ENCODE measurements at places on chromosomes 1 and 21. TPM values are rescaled to one million over a fixed set of nuclear protein-coding genes. Genes with fewer than 3 reads are reported as not detected.

DNA sequence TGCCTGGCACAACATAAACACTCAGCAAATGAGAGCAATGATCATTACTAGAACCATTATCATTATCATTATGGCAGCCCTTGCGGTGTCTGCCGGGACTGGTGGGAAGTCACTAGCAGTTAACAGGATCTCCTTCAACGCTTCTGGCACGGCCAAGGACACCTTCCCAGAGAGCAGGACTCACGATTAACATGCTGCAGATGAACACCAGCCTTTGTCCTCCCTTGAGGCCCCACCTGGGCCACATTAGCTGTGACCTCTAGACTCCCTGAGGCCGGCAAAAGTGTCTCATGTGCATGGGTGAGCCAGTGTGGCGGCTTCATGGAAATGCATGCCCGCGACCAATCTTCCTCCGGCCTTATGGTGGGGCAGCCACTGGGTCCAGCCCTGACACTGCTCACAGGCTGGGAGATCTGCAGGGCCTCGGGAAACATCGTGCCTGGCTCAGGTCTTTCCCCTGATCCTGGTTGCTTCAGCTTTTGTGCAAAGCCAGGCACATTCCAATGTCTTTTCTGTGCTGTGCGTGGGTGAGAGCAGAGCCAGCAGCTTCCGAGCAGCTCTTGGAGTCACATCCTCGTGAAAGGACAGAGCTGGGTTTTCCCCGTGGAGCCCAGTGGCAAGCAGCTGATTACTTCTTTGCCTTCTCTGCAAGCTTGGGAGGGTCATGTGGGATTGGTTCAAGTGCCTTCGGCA, 107.3 kb downstream of the HMGB4 start:
- H3K4me3 ChIP-seq: no peak overlapping the region
- H3K4me1 ChIP-seq: no peaks in the 10 kb centered on the region
- H3K27me3 ChIP-seq: no peaks in the 10 kb centered on the region

DNA sequence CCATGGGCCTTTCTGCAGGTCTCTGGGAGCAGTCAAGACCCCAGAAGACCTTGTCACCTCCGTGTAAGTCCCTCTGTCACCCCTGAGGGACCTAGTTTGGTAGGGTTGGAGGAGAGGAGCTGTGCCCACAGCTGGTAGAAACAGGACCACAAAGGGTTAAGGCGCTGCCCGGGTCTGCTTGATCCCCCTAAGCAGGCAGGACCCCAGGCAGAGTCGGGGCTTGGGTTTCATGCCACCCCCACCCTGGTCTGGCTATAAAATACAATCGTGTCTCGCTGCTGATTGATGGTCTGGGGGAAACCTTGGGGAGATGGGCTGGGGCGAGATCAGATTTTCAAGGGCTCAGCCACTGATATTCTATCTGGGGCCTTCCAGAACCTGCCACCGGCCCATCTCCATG, 50.9 kb downstream of the TAS1R2 start:
- DNase-seq: no peak
- H3K36me3 ChIP-seq: no peaks in the 10 kb centered on the region
- H3K4me1 ChIP-seq: peaks cover 3% of the 10 kb centered on the region
- H3K4me3 ChIP-seq: no peak overlapping the region
- no peaks in the 10 kb centered on the region for H3K27me3 ChIP-seq

DNA sequence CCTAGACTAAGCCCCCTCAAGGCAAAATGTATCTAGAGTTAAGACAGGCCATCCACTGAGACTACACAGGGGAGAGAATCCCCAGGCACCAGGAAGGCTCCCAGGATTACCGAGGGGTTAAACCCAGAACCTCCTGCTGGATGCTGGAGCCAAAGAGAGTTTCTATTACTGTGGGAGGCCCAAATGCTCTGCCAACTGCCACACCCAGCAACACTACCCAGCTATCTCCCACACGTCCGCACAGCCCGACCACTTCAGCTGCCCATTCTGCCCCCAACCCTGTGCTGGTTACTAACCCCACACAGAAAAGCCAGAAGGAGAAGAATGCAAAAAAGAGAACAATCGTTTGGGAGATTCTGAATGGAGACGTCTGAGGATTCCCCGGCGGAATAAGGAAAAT, 63.6 kb downstream of the CD46 start:
- peaks cover 72% of the 10 kb centered on the region for H3K36me3 ChIP-seq
- peak overlapping the region; percentile 100 for H3K27ac ChIP-seq
- peak; percentile 14 for DNase-seq
- peak overlapping the region; percentile 53 for H3K4me3 ChIP-seq
- H3K27me3 ChIP-seq: no peaks in the 10 kb centered on the region

GRCh38 chr1:21550097-21550496, 40.9 kb downstream of the ALPL start:
- H3K36me3 ChIP-seq: no peaks in the 10 kb centered on the region
- H3K27me3 ChIP-seq: no peaks in the 10 kb centered on the region
- H3K4me1 ChIP-seq: no peaks in the 10 kb centered on the region
- no peak for DNase-seq
- no peak overlapping the region for H3K4me3 ChIP-seq

- peak overlapping the region; percentile 91 for H3K27ac ChIP-seq
- H3K4me3 ChIP-seq: peak overlapping the region; percentile 23
- H3K27me3 ChIP-seq: no peaks in the 10 kb centered on the region
- no peaks in the 10 kb centered on the region for H3K36me3 ChIP-seq
- peaks cover 19% of the 10 kb centered on the region for H3K4me1 ChIP-seq
Measured at GRCh38 chr1:2213576-2214505, 14.3 kb upstream of the SKI start.

- no peak overlapping the region for H3K4me3 ChIP-seq
- H3K27ac ChIP-seq: no peak overlapping the region
- H3K36me3 ChIP-seq: no peaks in the 10 kb centered on the region
- no peak for DNase-seq
- no peaks in the 10 kb centered on the region for H3K27me3 ChIP-seq
- peaks cover 8% of the 10 kb centered on the region for H3K4me1 ChIP-seq
Measured at GRCh38 chr1:173997791-173998190, 24.4 kb downstream of the RC3H1 start.

- peaks cover 5% of the 10 kb centered on the region for H3K27me3 ChIP-seq
- H3K4me1 ChIP-seq: no peaks in the 10 kb centered on the region
- H3K4me3 ChIP-seq: no peak overlapping the region
- H3K36me3 ChIP-seq: no peaks in the 10 kb centered on the region
Measured at GRCh38 chr1:157189096-157189495, 50.9 kb upstream of the ETV3 start.

GRCh38 chr1:18299441-18300338, 181.0 kb upstream of the KLHDC7A start:
- no peaks in the 10 kb centered on the region for H3K36me3 ChIP-seq
- H3K4me1 ChIP-seq: no peaks in the 10 kb centered on the region
- H3K27me3 ChIP-seq: peaks cover 32% of the 10 kb centered on the region
- H3K27ac ChIP-seq: no peak overlapping the region
- DNase-seq: no peak
- no peak overlapping the region for H3K4me3 ChIP-seq

GRCh38 chr1:160069460-160070231, at the start of gene KCNJ10:
TSS of gene KCNJ10 (minus strand) at chr1:160070160. CDS start at chr1:160042532, 27,628 bp downstream.
- peaks cover 7% of the 10 kb centered on the region for H3K4me1 ChIP-seq
- peak within 1 kb of the TSS; percentile 83 for H3K4me3 ChIP-seq
- no peak for DNase-seq
- peak within 1 kb of the TSS; percentile 16 for H3K27ac ChIP-seq

- H3K27ac ChIP-seq: no peak overlapping the region
- no peaks in the 10 kb centered on the region for H3K4me1 ChIP-seq
- H3K27me3 ChIP-seq: no peaks in the 10 kb centered on the region
- no peaks in the 10 kb centered on the region for H3K36me3 ChIP-seq
- no peak for DNase-seq
Measured at GRCh38 chr21:19981938-19982337, 1016.3 kb upstream of the NCAM2 start.

DNA sequence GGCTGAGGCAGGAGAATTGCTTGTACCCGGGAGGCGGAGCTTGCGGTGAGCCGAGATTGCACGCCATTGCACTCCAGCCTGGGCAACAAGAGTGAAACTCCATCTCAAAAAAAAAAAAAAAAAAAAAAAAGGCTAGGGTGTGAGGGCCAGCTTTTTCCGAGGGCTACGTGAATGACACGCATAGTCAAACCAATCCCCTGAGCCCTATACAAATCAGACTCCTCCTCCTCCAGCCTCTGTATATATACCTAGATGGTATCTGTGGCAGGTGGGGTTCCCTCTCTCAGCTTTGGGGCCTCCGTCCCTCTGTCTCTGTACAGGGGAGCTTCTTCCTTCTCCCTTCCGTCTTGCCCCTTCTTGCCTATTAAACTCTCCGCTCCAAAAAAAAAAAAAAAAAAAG, 6.7 kb downstream of the S100A16 start:
- no peak overlapping the region for H3K4me3 ChIP-seq
- DNase-seq: no peak
- peaks cover 14% of the 10 kb centered on the region for H3K36me3 ChIP-seq
- H3K4me1 ChIP-seq: peaks cover 19% of the 10 kb centered on the region

DNA sequence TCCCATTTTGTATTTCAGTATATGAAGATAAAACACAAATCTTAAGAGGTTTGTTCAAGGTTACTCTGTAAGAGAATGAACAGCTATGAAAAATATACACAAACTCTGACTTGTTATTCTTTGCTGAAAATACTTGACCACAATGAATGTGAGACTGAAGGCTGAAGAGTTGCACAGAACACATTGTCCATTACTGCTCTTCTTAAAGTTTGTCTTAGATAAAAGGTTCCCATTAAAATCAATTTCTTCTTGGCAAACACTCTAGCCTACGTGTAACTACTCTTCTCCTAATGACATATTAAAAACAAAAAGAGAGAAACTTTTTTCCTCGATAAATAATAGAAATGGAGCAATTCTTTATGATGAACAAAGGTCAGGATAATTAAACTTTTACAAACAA, 45.2 kb upstream of the RABGAP1L start:
- no peaks in the 10 kb centered on the region for H3K4me1 ChIP-seq
- H3K4me3 ChIP-seq: no peak overlapping the region
- no peaks in the 10 kb centered on the region for H3K27me3 ChIP-seq

GRCh38 chr1:228734881-228735801, at the start of gene RHOU:
TSS of gene RHOU (plus strand) at chr1:228735479. CDS start at chr1:228735743, 264 bp downstream.
- no peaks in the 10 kb centered on the region for H3K36me3 ChIP-seq
- no peaks in the 10 kb centered on the region for H3K27me3 ChIP-seq
- peaks cover 25% of the 10 kb centered on the region for H3K4me1 ChIP-seq
- peak; percentile 65 for DNase-seq

DNA sequence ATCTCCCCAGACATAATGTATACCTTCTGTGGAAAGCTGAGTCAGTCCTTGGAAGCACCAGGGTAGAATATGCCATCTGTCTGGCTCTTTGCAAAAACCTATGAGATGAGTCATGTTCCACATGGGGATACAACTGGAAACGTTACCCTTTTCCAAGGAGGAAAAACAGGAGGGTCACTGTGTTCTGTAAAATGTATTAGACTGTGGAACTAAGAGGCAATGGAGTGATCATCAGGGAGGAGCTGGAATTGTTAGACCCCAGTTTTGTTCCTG, 16.1 kb upstream of the PSMD4 start:
- peak overlapping the region; percentile 79 for H3K27ac ChIP-seq
- H3K4me3 ChIP-seq: no peak overlapping the region
- DNase-seq: peak; percentile 53

GRCh38 chr21:41302976-41303375, 13.6 kb upstream of the FAM3B start:
- no peak overlapping the region for H3K4me3 ChIP-seq
- no peaks in the 10 kb centered on the region for H3K4me1 ChIP-seq
- H3K27me3 ChIP-seq: peaks cover 2% of the 10 kb centered on the region
- H3K27ac ChIP-seq: no peak overlapping the region

DNA sequence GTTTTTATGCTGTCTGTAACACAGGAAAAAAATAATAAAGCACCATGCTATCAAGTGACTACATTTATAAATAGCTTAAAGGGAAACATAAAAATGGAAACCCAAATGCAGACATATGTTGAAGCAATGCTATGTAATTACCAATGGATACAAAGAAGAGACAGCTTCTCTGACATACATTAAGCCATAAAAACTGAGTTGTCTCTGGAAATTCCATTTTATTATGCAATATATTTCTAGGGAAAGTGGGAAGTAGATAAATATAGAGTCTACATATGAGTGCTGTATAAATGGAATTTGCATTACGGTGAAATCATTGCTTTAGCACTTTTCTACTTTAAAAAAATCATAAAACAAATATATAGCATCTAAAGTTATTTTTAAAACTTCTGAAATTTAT, 135.2 kb upstream of the COL11A1 start:
- no peak overlapping the region for H3K4me3 ChIP-seq
- no peaks in the 10 kb centered on the region for H3K4me1 ChIP-seq
- no peaks in the 10 kb centered on the region for H3K36me3 ChIP-seq
- no peak for DNase-seq
- no peaks in the 10 kb centered on the region for H3K27me3 ChIP-seq

ABCA4 gene
- total RNA-seq: not detected

CELA3A gene
- total RNA-seq: not detected

REN gene
- total RNA-seq: not detected

DMRTA2 gene
- not detected for total RNA-seq

COL9A2 gene
- total RNA-seq: 0.07 TPM

ALG14 gene
- 0.24 TPM for total RNA-seq

TMOD4 gene
- 315 TPM for total RNA-seq
